ENCODE measurements at places on chromosomes 2 and 18. TPM values are rescaled to one million over a fixed set of nuclear protein-coding genes. Genes with fewer than 3 reads are reported as not detected.
A peak's percentile ranks its signal among the peaks of the same experiment; 100 is the strongest.

GRCh38 chr2:168974428-168974827, 56.7 kb downstream of the ABCB11 start:
- H3K36me3 ChIP-seq = no peaks in the 10 kb centered on the region
- no peak overlapping the region for H3K4me3 ChIP-seq
- no peak for DNase-seq
- H3K27ac ChIP-seq = no peak overlapping the region

GRCh38 chr2:26246818-26247217, 2.1 kb downstream of the HADHB start:
- DNase-seq = no peak
- no peak overlapping the region for H3K4me3 ChIP-seq
- peaks cover 14% of the 10 kb centered on the region for H3K4me1 ChIP-seq
- H3K27me3 ChIP-seq = no peaks in the 10 kb centered on the region
- no peak overlapping the region for H3K27ac ChIP-seq

GRCh38 chr2:238064376-238064775, 3.6 kb downstream of the SCLY start:
- H3K4me3 ChIP-seq = peak overlapping the region; percentile 0
- no peak for DNase-seq
- H3K36me3 ChIP-seq = peaks cover 6% of the 10 kb centered on the region
- H3K27me3 ChIP-seq = no peaks in the 10 kb centered on the region

- no peaks in the 10 kb centered on the region for H3K4me1 ChIP-seq
- H3K36me3 ChIP-seq = no peaks in the 10 kb centered on the region
- no peak for DNase-seq
- no peak overlapping the region for H3K27ac ChIP-seq
These were observed 595.4 kb downstream of the NYAP2 start for GRCh38 chr2:225994748-225995405.

- H3K4me1 ChIP-seq = no peaks in the 10 kb centered on the region
- no peaks in the 10 kb centered on the region for H3K27me3 ChIP-seq
- no peak overlapping the region for H3K4me3 ChIP-seq
- no peaks in the 10 kb centered on the region for H3K36me3 ChIP-seq
- H3K27ac ChIP-seq = no peak overlapping the region
- no peak for DNase-seq
These were observed 186.7 kb downstream of the TDRD15 start for GRCh38 chr2:21310493-21310892.

- no peak overlapping the region for H3K4me3 ChIP-seq
- no peaks in the 10 kb centered on the region for H3K4me1 ChIP-seq
- no peaks in the 10 kb centered on the region for H3K36me3 ChIP-seq
These were observed 90.6 kb upstream of the LDAH start for GRCh38 chr2:20913491-20913890.

- no peak overlapping the region for H3K4me3 ChIP-seq
- no peaks in the 10 kb centered on the region for H3K27me3 ChIP-seq
- DNase-seq = no peak
- no peaks in the 10 kb centered on the region for H3K4me1 ChIP-seq
- no peaks in the 10 kb centered on the region for H3K36me3 ChIP-seq
These were observed 92.7 kb upstream of the ST6GAL2 start for GRCh38 chr2:106978647-106979046.

Gene KCNE4
- 25.2 TPM for total RNA-seq
